ENCODE measurements at places on chromosomes 7 and 10. TPM values are rescaled to one million over a fixed set of nuclear protein-coding genes. Genes with fewer than 3 reads are reported as not detected.

The CDH23 gene
- polyA plus RNA-seq: not detected

DNA sequence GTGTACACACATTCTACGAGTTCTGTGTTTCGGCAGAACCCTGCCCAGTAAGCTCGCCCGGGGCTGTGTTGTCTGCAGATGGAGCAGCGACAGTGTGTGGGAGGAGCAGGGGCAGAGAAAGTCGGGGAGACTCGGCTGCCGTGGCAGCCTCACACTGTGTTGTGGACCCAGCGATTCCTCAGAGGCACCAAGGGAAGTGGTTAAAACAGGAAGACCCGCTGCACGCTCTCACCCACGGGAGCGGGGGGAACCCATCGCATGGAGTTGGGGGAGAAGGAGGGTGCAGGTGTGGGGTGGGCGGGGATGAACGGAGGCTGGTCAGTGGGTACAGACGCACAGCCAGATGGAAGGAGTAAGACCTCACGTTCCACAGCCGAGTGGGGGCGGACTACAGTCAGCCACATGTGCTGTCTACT, 250.2 kb downstream of the ELFN1 start:
- H3K36me3 ChIP-seq: peaks cover 19% of the 10 kb centered on the region
- H3K4me3 ChIP-seq: peak overlapping the region; percentile 90
- peak; percentile 63 for DNase-seq

- no peak for DNase-seq
- H3K27me3 ChIP-seq: no peaks in the 10 kb centered on the region
- no peak overlapping the region for H3K27ac ChIP-seq
Observed at GRCh38 chr10:85170026-85170425, 841.6 kb downstream of the CCSER2 start.

DNA sequence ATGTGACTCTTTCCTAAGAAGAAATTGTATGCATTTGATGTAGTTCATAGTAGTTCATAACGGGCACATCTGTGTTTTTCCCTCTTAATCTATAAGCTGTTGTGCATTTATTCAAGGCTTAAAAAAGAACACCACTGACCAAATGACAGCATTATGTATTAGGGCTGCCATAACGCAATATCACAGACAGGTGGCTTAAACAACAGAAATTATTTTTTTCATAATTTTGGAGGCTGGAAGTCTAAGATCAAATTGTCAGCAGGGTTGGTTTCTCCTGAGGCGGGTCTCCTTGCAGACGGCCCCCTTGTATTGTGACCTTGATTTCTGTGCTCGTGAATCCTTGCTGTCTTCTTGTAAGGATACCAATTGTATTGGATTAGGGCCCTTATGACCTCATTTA, 627 bp upstream of the SSMEM1 start:
- H3K4me1 ChIP-seq: peaks cover 29% of the 10 kb centered on the region
- peaks cover 10% of the 10 kb centered on the region for H3K36me3 ChIP-seq
- no peak overlapping the region for H3K4me3 ChIP-seq
- no peak for DNase-seq

DNA sequence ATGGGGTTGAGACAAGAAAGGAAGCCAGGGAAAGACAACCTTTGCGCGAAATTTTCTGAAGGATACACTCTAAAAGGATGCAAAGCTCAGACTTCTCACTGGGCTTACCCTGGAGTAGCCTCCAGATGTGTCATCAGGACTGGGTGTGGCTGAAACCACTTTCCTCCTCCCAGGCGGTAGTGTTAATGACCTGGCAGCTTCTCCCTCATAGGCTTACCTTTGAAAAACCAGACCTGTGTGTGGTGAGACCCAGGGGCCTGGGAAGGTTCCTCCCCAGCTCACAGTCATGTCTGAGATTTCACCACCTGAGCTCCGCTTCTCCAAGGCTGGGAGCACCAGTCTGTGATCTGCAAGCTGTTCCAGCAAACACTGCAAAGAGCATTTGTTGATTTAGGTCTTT, 93.7 kb downstream of the EPC1 start:
- no peaks in the 10 kb centered on the region for H3K36me3 ChIP-seq
- no peak overlapping the region for H3K4me3 ChIP-seq
- H3K27ac ChIP-seq: no peak overlapping the region
- peaks cover 2% of the 10 kb centered on the region for H3K27me3 ChIP-seq
- no peak for DNase-seq

The TMEM270 gene
- not detected for polyA plus RNA-seq

DNA sequence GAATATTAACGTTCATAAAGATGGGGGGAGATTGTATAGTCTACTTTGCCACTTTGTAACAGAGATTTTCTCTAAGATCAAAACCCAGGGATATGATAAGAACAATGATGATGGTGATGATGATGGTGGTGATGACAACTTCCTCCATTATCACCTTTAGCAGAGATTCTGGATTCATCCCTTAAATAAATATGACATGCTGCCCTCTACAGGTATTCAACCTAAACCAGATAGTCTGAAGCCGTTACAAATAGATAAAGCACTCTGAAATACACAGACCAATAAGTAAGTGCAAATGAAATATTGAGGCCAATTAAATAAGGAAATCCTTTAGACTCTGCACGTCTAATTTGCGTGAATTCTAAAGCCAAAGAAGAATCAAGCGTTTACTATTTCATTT, 211.5 kb downstream of the CREB5 start:
- no peaks in the 10 kb centered on the region for H3K36me3 ChIP-seq
- no peak for DNase-seq
- no peak overlapping the region for H3K27ac ChIP-seq
- H3K4me1 ChIP-seq: no peaks in the 10 kb centered on the region
- peaks cover 2% of the 10 kb centered on the region for H3K27me3 ChIP-seq

- H3K27ac ChIP-seq: no peak overlapping the region
- H3K36me3 ChIP-seq: no peaks in the 10 kb centered on the region
- H3K4me1 ChIP-seq: no peaks in the 10 kb centered on the region
- DNase-seq: no peak
- H3K27me3 ChIP-seq: peaks cover 13% of the 10 kb centered on the region
Observed at GRCh38 chr10:131444862-131445461, 133.4 kb upstream of the TCERG1L start.

GRCh38 chr7:97272237-97272975, 154.9 kb downstream of the SDHAF3 start:
- no peaks in the 10 kb centered on the region for H3K36me3 ChIP-seq
- H3K4me1 ChIP-seq: no peaks in the 10 kb centered on the region
- H3K27me3 ChIP-seq: peaks cover 2% of the 10 kb centered on the region
- H3K4me3 ChIP-seq: no peak overlapping the region
- H3K27ac ChIP-seq: no peak overlapping the region
- DNase-seq: no peak

DNA sequence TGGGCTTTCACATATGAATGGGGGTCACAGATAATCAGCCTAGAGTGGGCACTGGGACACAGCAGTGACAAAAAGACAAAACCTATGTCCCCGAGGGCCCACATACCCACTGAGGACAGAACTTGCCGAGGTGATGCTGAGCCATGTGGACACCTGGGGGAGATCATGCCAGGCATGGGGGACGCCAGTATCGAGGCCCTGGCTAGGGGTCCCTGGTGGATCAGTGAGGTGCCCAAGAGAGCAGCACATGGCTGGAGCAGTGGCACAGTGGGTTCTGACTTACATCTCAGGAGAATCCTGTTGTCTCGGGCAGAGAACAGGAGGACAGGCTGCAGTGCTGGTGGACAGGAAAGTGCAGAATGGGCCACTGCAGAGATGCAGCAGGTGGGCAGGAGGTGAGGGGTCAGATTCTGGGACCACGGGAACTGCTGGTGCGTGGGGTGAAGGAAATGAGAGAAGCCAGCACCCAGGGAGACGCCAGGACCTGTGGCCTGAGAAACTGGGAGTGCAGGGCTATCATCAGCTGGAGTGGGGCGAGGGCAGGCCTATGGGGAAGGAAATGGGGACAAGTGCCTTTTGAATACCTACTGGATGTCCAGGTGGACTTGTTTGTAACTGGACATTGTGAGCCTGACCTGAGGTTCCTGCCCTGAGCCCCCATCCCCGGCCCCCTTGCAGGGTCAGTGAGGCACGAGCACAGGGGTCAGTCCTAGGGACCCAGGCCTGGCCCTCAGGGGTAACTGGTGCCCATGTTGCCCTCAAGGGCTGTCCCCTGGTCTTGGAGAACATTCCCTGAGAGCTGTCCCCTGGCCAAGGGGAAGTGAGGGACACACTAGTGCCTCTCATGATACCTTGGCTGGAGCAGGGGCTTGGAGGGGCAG, 91.2 kb upstream of the RET start:
- no peak for DNase-seq
- no peak overlapping the region for H3K27ac ChIP-seq
- peaks cover 2% of the 10 kb centered on the region for H3K27me3 ChIP-seq
- no peaks in the 10 kb centered on the region for H3K4me1 ChIP-seq

The ZNF438 gene
- 3.4 TPM for polyA plus RNA-seq

DNA sequence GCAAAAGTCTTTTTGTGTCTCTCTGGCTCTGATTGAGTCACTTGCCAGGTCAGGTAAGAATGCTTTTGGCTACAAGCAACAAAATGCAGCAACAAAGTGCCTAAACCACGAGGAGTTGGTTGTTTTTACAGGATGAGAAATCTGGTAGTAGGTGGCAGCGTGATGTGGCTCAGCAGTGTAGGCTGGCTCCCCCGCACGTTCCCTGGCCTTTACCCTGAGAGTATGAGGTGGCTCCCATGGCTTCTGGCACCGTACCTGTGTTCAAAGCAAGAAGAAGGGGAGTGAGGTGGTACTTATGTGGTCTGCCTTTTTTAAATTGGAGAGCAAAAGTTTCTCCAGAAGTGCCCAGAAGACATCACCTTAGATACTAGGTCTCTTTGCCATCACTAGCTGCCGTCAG, 11.7 kb downstream of the PRKRIP1 start:
- peak overlapping the region; percentile 80 for H3K27ac ChIP-seq
- no peak for DNase-seq
- peaks cover 3% of the 10 kb centered on the region for H3K27me3 ChIP-seq
- H3K36me3 ChIP-seq: peaks cover 21% of the 10 kb centered on the region
- H3K4me3 ChIP-seq: no peak overlapping the region
- H3K4me1 ChIP-seq: peaks cover 16% of the 10 kb centered on the region

GRCh38 chr10:12841826-12842225, 159.7 kb downstream of the CCDC3 start:
- no peaks in the 10 kb centered on the region for H3K36me3 ChIP-seq
- no peak overlapping the region for H3K27ac ChIP-seq
- no peak overlapping the region for H3K4me3 ChIP-seq
- DNase-seq: no peak
- no peaks in the 10 kb centered on the region for H3K4me1 ChIP-seq

GRCh38 chr10:130637089-130637676, 501.0 kb downstream of the GLRX3 start:
- DNase-seq: no peak
- H3K4me3 ChIP-seq: no peak overlapping the region
- no peak overlapping the region for H3K27ac ChIP-seq
- no peaks in the 10 kb centered on the region for H3K4me1 ChIP-seq
- H3K27me3 ChIP-seq: peaks cover 2% of the 10 kb centered on the region

The HOXA9 gene
- polyA plus RNA-seq: 3.1 TPM

DNA sequence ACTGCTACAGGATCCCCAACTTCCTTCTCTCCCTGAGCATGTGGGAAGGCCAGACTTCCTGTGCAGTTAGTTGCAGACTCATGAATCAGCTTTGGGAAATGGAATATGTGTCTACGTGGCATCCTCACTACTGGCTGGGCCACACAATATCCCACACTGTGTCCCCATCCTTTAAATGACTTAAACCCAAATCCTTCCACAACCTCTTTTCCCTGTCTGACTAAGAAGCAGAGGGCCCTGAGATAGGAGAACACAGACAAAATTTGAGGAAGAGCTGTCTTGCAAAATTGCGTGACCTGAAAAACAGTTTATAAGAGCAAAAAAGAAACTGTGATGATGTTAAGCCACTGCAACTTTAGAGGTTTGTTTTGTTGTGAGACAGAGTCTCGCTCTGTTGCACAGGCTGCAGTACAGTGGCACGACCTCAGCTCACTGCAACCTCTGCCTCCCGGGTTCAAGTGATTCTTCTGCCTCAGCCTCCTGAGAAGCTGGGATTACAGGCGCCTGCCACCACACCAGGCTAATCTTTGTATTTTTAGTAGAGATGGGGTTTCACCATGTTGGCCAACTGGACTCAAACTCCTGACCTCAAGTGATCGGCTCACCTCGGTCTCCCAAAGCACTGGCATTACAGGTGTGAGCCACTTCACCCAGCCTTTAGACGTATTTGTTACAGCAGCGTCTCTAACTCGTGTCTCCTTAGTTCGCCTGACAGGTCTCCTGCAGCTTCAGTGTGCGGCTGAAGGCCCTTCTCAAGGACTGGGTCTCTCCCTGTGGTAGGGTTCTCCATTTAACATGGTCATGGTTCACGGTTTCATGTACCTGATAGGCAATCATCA, 46.9 kb upstream of the SFMBT2 start:
- H3K27me3 ChIP-seq: no peaks in the 10 kb centered on the region
- H3K36me3 ChIP-seq: no peaks in the 10 kb centered on the region
- H3K27ac ChIP-seq: no peak overlapping the region
- H3K4me1 ChIP-seq: no peaks in the 10 kb centered on the region
- no peak for DNase-seq

The BRAT1 gene
- 42.4 TPM for polyA plus RNA-seq

The TMEM229A gene
- polyA plus RNA-seq: not detected

The CPN1 gene
- polyA plus RNA-seq: not detected

DNA sequence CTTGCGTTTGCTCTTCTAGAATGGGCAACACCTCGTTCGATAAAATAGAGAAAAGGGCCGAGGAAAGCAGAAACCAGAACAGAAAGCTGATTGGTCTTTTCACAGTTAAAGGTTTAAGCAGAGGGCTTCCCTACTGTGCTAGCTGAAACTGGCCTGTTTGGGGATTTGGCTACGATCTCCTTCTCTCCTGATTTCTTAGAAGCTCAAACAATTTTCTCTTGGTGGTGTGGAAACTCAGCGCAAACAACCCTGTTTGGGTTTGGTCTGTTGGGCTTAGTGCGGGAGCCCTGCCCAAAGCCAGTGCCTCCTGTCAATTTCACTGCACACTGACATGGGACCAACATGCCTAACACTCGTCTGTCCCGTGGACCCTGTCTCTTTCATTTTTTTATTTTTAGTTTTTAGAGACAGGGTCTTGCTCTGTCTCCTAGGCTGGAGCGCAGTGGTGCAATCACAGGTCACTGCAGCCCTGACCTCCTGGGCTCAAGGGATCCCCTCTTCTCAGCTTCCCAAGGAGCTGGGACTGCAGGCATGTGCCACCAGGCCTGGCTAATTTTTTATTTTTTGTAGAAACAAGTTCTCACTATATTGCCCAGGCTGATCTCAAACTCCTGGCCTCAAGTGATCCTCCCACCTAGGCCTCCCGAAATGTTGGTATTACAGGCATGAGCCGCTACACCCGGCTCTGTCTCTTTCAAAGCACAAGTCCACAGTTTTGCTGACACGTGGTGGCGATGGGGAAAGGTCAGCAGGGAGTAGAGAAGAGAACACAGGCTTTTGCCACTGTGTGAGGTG, 16.5 kb upstream of the BNIP3 start:
- H3K27ac ChIP-seq: no peak overlapping the region
- H3K36me3 ChIP-seq: no peaks in the 10 kb centered on the region
- no peaks in the 10 kb centered on the region for H3K4me1 ChIP-seq
